NCI-H1417 (cell line): ENCODE measurements at places on chromosomes 3 and 15.

- DNase-seq, result no peak
Observed at GRCh38 chr3:46693038-46693891, at the start of gene ALS2CL. Gene ALS2CL (minus strand): TSS chr3:46693679. CDS start chr3:46689440, 4,239 bp downstream.

DNA sequence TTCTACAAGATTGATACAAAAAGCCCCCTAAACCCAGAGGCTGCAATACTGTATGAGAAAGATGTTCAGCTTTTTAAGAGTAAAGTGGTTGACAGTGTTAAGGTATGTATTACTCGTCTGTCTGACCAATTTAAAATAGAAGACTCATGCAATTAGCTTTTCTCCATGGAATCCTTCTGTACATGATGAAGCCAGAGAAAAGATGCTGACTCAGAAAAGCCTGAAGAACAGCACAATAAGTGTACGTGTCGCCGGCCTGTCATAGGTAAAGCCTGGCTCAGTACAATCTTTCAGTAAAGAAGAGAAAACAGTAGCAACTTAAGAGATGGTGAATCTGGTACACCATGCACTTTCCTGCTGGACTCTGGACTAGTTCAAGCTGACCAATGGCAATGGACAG is 16.4 kb downstream of the NEK4 start:
- DNase-seq, result no peak

DNA sequence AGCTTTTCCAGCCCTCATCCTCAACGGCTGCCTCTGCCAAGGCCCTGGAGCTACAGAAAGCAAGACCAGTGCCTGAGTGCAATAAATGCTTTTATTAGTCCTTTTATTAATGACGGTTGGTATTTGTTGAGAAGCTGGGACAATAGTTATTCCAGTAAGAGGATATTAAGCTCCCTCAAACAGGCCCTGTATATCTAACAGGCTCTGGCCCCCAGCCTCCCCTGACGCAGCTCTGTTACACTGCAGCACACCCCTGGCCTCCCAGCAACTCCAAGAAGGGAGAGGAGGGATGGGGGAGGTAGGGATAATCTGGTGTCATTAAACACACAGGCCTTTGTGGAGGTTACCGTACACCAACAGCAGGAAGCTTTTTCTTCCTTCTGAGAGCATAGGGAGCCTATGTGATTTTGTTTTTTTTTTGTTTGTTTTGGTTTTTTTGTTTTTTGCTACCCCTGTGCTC is 30.8 kb upstream of the MAGEF1 start:
- DNase-seq, result no peak

DNA sequence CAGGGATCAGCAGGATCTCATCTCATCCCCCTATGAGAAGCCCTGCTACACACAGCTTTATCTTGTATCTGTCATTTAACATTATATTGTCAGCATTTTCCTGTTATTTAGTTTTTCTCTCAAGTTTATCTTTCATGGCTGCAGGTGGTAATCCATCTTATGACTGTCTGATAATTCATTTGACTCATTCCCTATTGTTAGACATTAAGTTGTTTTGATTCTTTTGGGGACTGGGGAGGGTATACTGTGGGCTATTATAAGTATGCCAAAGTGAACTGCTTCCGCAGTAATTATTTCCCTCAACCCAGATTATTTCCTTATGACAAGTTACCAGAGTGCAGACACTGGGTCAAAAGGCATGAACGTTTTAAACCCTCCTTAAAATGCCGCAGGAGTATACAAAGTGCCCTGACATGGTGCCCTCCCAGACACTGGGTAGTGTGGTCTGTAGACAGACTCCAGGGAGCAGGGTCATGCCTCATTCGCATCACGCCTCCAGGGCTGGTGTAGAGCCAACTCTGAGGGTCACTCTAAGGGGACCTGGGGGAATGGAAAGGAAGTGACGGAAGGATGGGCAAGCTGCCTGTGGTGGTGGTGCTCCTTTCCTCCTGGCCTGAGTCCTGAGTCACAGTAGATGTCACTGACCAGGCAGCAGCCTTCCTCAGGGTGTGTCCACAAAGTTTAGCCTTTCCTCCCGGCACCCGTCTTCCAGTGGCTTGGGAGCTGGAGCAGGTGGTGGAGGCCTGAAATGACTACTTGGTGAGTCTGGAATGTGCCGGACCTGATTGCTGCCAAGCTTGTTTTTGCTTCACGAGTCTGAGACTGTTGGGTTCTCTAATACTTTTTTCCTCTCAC is 11.6 kb downstream of the GPR160 start:
- DNase-seq, result no peak

GRCh38 chr15:60006203-60006862 is 2.2 kb downstream of the FOXB1 start:
- DNase-seq, result peak; percentile 33

DNA sequence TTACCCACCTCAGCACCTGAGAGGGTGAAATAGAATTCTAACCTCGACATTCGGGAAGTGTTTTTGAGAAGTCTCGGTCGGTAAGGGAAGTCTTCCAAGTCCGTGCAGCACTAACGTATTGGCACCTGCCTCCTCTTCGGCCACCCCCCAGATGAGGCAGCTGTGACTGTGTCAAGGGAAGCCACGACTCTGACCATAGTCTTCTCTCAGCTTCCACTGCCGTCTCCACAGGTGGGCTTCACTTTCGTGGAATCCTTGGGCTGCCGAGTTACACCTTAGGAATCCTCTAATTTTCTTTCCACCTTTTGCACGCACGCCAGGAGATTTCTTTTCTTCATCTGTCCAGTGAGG is 775 bp downstream of the CCNDBP1 start:
- no peak for DNase-seq

DNA sequence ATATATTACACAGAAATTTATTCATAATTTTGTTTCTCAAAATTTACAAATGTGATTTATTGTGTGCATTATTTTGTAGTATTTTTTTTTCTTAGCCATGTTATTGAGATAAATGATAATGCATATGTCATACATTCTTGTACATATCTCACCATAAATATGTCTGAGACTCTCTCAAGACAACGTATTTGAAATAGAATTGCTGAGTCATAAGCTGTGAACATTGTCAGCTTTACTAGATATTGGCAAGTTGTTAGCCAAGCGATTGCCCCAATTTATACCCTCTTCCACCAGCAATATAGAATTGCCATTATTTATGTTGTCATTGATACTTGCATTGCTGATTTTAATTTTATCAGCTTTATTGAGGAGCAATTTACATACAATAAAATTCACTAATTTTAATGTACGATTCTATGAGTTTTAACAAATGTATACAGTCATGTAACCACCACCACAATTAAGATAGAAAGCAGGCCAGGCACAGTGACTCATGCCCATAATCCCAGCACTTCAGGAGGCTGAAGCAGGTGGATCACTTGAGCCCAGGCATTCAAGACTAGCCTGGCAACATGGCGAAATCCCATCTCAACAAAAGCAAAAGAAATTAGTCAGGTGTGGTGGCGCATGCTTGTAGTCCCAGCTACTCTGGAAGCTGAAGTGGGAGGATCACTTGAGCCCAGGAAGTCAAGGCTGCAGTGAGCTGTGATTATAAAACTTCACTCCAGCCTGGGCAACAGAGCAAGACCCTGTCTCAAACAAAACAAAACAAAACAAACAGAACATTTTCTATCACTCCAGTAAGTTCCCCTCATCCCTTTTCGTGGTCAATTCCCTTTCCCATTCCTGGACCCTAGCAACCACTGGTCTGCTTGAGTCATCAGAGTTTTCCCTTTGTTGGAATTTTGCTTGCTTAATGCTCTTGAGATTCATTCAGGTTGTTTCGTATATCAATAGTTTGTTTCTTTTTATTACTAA is 373.1 kb downstream of the MFSD1 start:
- DNase-seq, result no peak

- no peak for DNase-seq
Observed at GRCh38 chr3:161649900-161650484, 153.4 kb downstream of the OTOL1 start.

DNA sequence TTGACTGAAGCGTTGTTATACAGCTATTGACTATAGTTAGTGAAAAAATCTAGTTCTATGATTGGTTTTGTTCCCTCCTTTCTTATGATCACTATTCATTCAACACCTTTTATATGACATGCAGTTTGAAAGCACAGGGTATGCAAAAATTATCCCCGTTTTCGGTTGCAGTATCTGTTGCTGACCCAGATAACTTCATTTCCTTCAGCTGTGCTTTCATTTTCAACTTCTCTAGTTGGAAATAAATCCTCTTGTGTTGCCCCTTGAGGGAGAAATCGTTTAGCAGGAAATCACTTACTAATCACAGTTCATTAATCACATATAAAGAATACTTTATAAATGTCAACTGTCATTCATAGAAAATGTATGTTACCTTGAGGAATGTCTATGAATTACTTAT is 55.1 kb downstream of the MBNL1 start:
- DNase-seq, result no peak
